Retinal pigment epithelial cell (primary cell): ENCODE measurements at places on chromosomes 1 and 21.

- DNase-seq, result no peak
Observed at GRCh38 chr1:197042676-197043341, 24.3 kb downstream of the F13B start.

DNA sequence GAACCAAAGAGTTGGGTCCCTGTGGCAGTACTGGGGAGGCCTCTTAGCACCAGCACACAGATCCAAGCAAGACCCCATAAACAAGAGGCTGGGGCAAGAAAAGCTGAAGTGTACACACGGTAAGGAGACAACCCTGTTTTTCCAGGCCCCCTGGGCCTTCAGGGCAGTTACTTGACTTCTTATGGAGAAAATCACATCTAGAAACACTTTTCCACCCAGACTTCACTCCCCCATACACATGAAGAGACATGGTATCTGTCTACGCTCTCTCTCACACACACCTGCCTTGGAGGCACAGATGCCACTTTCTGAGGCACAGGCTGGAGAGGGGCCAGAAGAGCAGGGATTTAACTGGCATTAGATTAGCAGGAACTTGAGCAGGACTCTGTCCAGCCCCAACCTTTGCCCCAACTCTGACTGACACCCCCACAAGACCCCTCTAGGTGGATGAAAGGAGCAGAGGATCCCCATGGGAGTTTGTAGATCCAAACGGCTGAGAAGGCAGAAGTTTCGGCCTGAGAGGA is 2.2 kb downstream of the CERS2 start:
- no peak for DNase-seq

- DNase-seq, result no peak
Observed at GRCh38 chr1:32716312-32717148, 14.0 kb upstream of the SYNC start.

GRCh38 chr1:108556066-108556465 is 3.8 kb upstream of the EEIG2 start:
- no peak for DNase-seq

DNA sequence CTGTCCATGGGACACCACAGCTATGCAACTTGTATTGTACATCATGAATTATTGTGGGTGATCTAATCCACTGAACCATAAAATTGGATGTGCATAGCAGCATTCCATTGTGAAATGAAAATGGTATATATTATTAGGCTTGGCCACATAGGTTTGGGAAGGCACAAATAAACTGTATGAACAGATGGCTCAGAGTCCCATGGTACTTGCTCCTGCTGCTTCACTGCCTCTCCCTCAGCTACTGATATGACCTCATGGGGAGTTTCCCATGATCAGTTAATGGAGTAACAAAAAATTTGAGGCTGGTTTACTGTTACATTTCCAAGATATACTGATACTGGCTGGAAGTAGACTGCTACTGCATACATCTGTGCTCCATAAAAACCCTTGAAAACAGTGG is 152.7 kb upstream of the NEGR1 start:
- no peak for DNase-seq

DNA sequence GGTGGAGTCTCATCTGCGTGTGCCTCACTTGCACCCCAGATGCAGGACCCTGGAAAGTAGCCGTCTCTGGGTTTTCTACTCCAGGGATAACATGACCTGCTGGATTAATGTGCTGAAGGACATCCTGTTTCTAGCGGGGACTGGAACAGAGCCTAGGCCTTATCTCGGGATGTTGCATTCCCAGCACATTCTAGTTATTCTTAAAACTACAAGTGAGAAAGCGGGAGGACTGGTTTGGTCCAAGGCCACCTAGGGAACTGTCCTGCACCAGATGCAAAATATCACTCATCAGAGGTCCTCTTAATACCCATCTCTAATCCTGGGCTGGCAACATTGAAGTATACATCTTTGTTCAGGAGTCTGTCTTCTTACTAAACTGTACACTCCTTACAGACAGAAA is 179.9 kb downstream of the ZC3H11B start:
- DNase-seq, result no peak
